ENCODE measurements at places on chromosomes 11 and 22.

- no peak for DNase-seq
These were observed 510.5 kb upstream of the CCDC179 start for GRCh38 chr11:23370580-23371275.

- no peak for DNase-seq
These were observed 14.9 kb upstream of the ADA2 start for GRCh38 chr22:17234144-17234623.

DNA sequence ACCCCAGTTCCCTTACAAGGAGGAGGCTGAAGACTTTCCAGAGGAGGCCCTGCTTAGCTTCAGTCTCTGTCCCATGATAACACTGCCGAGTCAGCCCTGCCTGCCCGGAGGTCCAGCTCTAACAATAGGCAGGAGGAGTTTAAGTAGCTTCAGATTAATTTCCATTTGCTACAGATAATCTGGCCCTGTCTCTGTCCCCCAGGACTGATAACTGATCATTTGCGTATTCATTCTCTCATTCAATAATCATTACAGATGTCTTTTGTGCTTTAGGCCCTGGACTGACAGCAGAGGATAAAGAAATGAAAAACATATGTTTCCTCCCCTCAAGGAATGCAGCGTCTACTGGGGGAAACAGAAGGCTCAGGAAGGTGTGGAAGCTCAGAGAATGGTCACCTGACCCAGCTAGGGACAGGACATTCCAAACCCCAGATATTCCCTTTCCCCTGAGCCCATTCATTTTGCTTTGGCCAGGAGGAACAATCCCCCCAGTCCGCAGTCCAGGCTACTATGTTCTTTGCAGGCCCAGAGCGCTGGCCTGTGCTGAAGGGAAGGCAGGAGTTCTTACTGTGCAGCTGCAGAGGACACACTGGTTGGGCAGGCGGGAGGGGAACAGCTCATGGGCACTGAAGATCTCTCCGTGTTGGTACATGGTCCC is 20.8 kb downstream of the CHRDL2 start:
- no peak for DNase-seq

GRCh38 chr11:115194802-115195110 is 309.5 kb downstream of the CADM1 start:
- DNase-seq: peak; percentile 4

DNA sequence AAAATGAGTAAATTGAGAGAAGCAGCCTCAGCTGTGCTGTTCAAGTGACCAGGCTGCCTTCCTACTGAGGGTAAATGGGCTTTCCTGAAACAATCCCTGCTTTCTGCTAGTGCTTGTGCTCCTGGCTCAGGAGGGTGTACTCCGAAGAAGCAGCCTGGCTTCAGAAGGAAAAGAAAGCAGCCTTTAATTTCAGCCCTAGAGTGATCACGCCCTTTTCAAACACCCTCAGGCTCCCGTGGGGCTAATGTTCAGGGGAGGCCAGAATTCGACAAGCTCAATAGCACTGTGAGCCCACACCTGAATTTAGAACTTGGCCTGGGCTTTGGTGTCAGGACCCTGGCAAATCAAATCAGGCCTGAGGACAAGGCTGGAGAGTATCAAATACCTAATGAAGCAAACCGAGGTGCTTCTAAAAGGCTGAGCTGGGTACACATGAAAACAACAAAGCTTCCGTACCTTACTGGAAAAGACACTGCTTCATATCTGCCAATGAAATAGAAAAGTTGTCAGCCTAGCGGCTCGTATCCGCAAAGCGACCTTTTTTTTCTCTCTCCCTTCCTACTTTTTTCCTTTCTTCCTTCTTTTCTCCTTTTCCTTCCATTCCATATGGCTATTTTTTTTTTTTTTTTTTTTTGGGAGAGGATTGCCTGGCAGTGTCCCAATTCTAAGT is 387.8 kb downstream of the SOX6 start:
- no peak for DNase-seq

DNA sequence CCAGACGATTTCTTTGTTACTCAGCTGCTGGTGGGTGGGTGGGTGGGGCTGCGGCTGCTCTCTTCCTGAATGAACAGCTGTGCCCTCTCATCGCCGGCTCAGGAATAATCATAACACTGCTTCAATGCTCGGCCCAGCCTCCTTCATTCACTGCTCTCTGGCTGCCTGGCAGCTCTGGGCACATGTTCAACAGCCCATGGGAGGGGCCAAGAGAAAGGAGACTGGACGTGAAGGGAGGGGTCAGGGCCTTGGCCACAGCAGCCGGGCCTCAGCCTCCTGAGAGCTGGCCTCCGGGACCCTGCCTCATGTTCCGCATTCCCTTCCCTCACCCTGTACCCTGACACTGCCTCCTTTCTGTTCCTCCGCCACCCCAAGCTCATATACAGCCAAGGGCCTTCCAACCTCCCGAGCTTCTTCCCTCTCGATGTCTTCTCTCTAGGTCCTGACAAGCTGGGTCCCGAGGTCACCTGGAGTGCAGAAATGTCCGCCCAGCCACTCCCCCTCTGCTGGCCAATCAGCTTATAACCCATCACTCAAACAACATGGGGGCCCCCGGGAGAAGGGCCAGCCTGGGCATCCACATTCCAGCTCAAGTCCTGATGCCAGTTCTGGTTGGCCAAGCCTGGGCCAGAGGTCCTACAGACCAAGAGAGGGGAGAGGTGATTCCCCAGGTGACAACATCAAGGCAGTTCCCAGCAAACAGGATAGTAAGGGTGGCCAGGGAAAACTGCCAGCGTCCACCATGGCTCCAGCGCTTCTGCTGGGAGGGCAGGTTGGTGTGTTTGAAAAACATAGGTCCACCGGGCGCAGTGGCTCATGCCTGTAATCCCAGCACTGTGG is 3.2 kb upstream of the CSDC2 start:
- DNase-seq: no peak

DNA sequence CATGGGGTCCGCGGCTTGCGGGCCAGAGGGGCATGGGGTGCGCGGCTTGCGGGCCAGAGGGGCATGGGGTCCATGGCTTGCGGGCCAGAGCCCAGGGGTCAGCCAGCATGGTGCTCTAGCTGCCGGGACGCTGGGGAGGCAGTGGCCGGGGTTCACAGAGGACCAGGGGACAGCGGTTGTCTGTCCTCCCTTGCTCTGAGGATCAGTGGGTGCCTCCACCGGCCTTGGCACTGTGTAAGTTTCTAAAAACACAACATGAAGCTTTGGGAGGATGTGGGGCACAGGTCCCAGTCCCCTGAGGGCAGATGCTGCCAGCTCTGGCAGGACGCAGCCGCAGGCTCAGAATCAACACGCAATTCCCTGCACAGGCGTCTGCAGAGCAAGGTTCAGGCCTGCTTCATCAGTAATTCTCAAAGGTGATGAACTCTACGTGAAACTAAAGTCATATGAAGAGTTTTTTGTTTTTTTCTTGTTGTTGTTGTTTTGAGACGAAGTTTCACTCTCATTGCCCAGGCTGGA is 3.0 kb downstream of the MLC1 start:
- DNase-seq: no peak

DNA sequence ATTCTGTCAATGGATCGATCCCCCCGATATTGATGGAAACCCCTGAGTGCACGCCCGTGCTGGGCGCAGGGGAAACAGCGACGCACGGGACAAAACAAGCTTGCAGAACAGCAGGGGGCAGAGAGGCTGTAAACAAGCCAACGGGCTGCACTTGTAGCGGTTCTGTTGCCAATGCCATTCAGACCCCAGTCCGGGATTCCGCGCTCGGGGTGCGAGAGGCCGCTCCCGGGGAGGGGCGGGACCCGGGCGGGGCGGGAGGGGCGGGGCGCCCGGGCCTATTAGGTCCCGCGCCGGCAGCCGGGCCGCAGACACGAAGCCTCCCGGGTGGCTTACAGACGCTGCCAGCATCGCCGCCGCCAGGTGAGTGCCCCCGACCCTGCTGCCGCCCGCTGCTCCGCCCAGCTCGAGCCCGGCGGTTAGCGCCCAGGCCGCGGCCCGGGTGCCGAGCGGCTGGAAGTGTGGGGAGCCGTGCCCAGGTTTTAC is at the start of gene BIK:
Gene BIK (plus strand): TSS at position 307 of the 483 bp plus-strand sequence. CDS start 13,273 bp downstream, outside the sequence.
- DNase-seq: peak; percentile 50

DNA sequence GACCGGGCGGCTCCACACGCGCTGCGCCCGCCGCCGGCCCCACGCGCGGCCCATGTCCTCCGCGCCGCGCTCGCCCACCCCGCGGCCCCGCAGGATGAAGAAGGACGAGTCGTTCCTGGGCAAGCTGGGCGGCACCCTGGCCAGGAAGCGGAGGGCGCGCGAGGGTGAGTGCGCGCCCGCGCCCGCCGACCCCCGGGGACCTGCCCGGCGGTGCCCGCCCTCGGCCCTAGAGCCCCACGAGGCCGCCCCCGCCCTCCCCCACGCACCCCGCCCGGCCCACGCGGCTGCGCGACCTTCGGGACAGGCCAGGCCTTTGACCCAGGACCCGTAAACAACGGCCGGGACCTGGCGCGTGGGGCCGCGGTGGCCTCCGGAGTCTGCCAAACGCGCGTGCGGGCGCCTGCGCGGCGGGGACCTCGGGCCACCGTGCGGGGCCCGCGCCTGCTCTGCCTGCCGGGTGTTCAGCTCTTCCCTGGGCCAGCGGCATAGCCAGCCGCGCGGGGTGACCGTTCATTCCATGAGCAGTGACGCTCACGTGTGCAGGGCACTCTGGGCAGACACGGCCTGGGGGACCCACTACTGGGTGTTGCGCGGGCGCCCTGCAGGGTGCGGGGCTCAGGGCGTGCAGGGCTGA is at the start of gene PARVB:
Gene PARVB (plus strand): TSS at position 15 of the 634 bp plus-strand sequence. CDS start 38 bp downstream, at position 53.
- peak; percentile 30 for DNase-seq

- no peak for DNase-seq
These were observed 93.0 kb upstream of the BID start for GRCh38 chr22:17867160-17867785.

DNA sequence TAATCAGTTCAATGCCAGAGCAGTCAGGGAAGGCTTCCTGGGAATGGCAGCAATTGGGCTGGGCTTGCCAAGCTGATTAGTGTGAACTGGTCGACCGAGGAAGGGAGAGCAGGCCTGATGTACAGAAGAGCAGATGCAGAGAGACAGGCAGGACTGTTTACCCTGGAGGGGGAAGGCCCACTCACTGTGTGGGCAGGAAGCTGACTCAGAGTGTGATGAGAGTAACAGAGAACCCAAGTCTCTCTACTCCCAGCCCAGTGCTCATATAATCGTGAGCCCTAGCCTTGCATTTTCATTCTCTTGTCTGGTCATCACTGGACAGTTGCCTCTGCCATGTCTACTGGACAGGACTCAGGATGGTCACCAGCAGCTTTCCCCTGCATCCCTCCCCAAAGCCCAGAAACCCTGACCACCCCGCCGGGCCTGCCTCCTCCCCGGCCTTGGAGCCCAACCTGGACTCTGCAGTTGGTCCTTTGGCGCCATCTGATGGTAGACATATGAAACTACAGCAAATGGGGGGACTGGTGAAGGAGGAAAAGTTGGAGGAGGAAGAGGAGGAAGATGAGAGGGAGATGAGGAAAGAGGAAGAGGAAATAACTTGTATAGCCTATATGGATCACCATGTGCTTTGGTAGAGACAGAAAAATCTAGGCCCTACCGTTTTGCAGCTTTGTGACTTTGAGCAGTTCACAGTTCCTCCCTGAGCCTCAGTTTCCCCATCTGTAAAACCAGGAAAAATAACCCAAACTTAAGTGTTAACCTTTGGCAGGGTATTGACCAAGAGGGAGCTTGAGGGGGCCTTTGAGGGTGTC is 43.4 kb upstream of the PRDM11 start:
- DNase-seq: peak; percentile 79

GRCh38 chr11:67292671-67293070 is 3.6 kb downstream of the ANKRD13D start:
- no peak for DNase-seq

GRCh38 chr11:16764888-16765287 is 26.4 kb downstream of the C11orf58 start:
- no peak for DNase-seq

- no peak for DNase-seq
These were observed 7.6 kb upstream of the VPS37C start for GRCh38 chr11:61168800-61169199.

DNA sequence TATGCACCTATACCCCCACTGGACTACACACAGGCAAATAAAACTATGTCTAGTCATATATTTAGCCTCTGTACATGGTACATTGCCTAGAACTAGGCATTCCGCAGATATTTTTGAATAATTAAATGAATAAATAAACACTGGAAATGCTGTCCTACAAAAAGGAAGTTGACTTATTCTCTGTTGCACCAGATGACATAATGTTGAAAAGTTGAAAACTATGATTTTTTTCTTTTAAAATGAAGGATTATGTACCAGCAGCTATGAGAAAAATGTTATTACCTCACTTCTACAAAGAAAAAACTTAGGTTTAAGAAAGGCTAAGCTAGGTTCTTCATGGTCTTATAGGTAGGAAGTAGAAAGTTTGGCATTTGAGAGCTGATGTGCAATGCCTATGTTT is 856.6 kb downstream of the METTL15 start:
- DNase-seq: no peak

GRCh38 chr11:21810650-21811049 is 382.2 kb upstream of the ANO5 start:
- no peak for DNase-seq

DNA sequence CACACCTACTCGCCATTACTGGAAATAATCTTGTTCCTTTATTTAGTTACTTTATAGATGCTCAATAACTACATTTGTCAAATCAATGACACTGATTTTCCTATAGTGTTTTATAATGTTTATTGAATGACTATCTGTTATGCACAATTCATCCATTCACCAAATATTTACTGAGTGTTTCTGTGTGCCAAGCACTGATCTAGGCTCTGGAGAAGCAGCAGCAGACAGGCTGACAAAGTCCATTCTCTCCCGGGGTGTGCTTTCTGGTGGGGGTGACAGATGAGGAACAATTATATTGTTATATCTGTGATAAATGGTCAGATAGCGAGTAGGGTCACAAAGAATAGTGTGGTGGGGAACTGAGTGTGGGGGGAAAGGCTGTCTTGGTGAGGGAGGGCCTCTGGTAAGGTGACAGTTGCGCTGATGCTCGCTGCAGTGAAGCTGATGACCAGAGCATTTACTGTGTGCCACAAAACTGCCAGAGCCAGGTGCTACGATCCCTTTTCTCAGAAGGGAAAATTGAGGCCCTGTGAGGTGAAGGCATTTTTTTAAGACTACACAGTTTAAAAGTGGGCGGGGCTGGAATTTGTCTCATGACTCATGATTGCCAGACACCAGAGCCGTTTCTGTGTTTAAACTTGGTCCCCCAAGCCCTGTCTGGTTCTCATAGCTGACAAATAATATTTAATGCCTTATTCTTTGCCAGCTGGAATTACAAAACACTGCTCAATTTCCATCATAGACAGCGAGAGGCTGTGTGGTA is 10.2 kb downstream of the PACS1 start:
- DNase-seq: peak; percentile 71

GRCh38 chr11:17939542-17939941 is 73.3 kb downstream of the SERGEF start:
- DNase-seq: no peak

GRCh38 chr22:34841911-34842310 is 224.0 kb upstream of the ISX start:
- DNase-seq: no peak
